ENCODE measurements at places on chromosomes 7 and 10. TPM values are rescaled to one million over a fixed set of nuclear protein-coding genes. Genes with fewer than 3 reads are reported as not detected.

GRCh38 chr7:277228-277627 is 12.7 kb upstream of the FOXL3 start:
- DNase-seq: no peak

- no peak for DNase-seq
Observed at GRCh38 chr10:66983475-66983818, 57.6 kb downstream of the LRRTM3 start.

GRCh38 chr7:5671046-5671445 is 110.4 kb downstream of the RNF216 start:
- DNase-seq: no peak

- no peak for DNase-seq
Observed at GRCh38 chr7:122544463-122544862, 154.5 kb downstream of the RNF133 start.

Gene NUTM2B
- 0.21 TPM for total RNA-seq

Gene PDZD7
- 0.21 TPM for total RNA-seq

DNA sequence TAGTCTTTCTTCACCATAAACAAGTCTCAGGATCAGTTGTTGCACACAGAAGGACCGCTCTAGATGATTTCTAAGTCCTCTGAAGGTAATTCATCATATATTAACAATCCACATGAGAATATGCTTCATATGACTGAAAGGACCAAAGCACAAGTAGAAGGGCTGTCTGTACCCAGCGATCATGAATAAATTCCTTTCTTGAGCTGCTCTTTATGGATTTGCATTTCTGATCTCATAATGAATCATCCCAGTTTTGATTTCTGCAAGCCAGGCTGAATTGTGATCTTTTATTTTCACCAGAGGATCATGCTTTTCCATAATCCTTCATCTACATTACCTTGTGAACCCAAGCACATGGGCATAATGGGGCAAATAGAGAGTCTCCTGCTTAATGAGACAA is 675.6 kb downstream of the MAGI2 start:
- DNase-seq: no peak

GRCh38 chr10:62414359-62414758 is 40.2 kb downstream of the ZNF365 start:
- DNase-seq: no peak

DNA sequence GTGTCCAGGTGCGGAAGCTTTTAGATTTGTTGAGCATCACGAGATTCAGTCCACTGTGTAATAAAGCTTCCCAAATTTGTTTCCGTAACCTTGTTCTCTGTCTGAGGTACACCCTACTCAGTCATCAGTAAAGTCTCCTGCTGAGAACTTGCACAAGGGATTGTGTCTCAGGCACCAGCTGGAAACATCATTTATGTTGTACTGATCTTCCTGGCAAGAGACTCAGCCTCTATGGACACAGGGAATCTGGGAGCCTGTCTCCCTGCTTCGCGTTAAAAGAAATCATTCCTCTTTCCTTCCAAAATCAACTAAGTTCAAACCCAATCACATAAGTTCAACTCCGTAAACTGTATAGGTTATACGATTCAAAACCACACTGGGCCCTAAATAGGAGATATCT is 336.8 kb downstream of the GPR37 start:
- no peak for DNase-seq

DNA sequence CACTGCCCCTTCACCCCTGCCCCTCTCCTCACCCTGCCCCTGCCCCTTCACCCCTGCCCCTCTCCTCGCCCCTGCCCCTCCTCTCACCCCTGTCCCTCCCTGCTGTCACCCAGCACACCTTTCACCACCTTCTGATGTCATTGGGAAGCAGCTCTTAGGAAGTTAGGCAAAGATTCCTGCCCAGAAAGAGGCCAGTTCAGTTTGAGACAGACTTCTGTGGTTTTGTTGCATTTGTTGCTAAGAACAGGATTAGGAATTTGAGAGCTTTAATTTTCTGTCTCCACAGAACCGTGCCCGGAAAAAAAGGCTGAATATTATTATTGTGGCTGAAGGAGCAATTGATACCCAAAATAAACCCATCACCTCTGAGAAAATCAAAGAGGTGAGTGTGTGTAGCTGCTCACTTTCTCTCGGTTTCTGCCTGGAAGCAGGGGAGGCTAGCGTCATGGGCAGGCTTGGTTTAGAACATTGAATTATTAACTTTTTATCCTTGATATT is 39.6 kb downstream of the PFKP start:
- no peak for DNase-seq

- no peak for DNase-seq
Observed at GRCh38 chr10:102393411-102394078, 2.0 kb upstream of the NFKB2 start.

DNA sequence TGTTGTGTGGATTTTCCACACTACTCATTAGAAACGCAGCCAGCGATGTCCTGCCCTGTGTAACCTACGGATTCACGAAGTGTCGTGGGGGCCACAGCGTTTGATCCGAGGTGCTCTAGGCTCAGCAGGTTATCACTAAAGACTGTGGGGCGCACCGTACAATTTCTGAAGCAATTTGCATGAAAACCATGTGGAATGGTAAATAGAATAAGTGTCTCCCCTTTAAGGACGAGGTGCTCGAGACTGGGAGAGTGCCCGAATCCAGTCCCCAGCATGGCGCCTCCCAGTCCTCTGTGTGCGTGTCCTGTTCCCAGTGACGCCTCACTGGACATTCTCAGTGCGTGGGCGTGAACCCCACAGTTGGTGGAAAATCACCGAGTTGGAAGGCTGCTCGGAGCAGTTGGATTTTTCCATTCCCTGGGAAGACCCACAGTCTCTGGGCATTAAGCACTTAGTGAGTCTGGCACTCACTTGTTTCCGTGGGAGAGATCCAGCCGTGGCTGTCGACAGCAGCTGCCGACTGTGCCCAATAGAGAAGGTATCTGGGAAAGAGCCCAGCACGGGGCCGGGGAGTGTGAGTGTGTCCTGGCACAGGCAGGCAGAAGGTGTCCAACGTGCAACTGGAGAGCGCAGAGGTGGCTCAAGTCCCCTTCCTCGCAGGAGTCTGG is 37.0 kb downstream of the PFKP start:
- no peak for DNase-seq

DNA sequence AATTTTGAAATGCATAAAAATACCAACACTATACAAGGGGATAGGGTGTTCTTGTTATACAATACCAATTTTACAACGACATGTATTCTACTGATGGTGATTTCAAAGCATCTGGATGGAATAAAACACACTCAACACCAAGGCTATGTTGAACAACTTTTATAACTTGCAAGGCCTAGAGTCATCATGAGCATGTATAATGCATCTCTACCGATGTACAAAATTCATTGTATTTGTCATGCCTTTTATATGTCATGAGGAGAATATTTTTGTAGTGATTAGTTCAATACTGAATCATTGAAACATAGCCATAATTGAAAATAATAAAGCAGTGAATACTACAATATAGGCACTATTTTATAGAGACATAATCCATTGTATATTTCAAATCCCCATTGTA is 160.2 kb downstream of the ETV1 start:
- no peak for DNase-seq

Gene LIPM
- not detected for total RNA-seq

- DNase-seq: no peak
Observed at GRCh38 chr10:30759423-30759822, 129.9 kb upstream of the LYZL2 start.

DNA sequence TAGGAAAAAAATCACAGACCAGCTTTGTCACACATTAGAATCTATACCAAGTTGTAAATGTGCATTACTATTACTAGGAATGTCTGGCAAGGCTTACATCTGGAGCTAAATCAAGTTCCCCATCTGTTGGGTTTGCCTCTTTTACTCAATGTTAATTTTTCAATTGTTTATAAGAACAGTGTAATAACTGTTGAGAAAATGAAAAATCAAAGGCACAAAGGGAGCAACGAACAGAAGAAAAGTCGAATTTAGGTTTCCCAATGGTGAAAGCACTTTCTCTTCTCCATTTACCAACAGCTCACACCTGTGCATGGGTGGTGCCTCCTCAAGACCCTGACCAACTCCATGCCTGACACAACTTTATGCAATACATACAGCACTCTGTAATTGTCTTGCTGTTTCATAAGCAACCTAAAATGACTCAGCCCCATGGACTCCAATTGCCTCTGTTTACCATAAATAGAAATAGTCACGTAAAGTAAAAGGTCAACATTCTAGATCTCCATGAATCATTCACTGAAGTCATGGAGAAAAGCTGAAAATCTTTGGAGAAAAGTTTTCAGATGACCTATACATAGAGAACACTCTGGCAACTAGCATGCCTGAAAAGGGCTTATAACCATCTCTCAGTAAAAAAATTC is 95.5 kb upstream of the KCNIP2 start:
- no peak for DNase-seq

Gene DLG5
- 30.3 TPM for total RNA-seq

Gene DNAJB9
- 23.7 TPM for total RNA-seq

Gene PALD1
- 10.2 TPM for total RNA-seq

Gene ANK3
- total RNA-seq: 86.9 TPM

Gene FGFBP3
- 1.5 TPM for total RNA-seq

DNA sequence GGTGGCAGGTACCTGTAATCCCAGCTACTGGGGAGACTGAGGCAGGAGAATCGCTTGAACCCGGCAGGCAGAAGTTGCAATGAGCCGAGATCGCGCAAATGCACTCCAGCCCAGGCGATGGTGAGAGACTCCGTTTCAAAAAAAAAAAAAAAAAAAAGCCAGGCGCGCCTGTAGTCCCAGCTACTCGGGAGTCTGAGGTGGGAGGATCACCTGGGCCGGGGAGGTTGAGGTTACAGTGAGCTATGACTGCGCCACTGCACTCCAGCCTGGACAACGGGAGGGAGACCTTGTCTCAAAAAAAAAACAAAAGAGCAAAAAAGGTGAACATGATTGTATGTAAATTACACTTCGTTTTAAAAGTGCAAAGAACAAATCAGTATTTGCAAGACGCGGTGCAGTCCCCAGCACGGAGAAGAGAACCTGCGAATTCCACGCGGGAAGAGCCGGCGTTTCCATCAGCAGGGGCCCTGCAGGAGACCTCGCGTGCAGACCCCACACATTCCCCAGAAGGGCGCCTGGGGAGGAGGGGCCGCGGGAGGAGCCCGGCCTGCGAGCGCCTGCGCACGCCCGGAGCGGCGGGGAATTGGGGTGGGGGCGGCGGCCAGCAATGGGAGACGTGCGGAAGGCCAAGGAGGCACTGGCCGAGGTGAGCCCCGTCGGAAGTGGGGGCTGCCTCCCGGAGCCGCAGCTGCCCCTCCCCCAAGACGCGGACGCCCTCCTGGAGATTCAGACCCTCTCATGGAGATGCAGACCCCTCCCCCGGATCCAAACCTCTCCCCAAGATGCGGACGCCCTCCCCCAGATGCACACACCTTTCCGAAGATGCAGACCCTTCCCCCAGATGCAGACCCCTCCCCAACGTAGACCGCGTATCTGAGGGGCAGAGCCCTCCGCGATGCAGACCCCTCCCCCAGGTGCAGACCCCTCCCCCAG is 16.7 kb upstream of the SUN1 start:
- no peak for DNase-seq

DNA sequence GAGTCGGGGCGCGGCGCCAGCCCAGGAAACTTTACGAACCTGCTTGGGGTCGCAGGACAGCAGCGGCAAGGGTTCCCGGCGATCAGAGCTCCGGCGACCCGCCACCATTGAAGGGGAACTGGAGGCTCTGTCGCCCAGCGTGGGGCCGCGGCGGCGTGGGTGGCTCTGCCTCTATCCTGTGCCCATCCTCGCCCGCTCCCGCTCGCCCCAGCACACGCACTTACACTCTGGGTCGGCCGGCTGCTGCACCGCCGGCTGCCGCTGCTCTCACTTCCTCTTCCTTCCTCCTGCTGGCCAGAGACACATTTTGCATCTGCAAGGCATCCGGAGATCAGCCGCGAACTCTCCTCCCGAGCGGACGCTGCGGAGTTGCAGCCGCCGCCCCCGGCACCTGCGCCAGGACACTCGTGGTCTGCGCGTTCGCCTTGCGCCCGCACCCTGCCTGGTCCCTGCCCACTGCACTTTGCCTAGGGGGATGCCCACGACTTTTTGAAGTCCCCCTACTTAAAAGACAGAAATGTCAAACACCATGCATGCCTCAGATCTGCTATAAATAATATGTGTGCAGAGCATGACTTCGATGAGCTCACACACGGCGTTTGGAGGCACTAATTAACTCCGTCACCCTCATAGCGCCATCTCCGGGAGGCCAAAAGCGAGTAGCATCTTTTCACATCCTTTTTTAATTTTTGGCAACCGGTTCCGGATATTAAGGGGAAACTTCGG is at the start of gene ELMO1:
Gene ELMO1, minus strand, starts transcription at position 229 of the 726 bp plus-strand sequence. CDS start 106,174 bp downstream, outside the sequence.
- peak; percentile 51 for DNase-seq

GRCh38 chr10:2938869-2939268 is 128.5 kb upstream of the PFKP start:
- DNase-seq: no peak

Gene C7orf57
- 0.21 TPM for total RNA-seq

DNA sequence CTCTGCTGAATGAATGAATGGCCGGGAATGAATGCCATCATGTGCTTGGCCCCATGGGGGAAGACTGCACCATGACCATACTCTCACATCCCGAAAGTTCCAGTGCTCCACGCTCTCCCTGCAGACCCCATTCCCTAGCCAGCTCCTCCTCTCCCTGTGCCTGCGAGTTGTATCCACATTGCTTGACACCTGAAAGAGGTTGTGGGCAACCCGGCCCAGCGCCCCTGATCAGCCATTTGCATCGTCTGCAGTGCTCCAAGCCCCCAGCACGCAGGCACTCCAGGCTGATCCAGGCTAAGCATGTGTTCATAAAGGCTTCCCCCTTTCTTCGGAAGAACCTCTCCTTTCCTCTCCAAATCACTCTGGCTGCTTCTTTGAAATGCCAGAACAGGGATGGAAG is 354.4 kb upstream of the MKI67 start:
- no peak for DNase-seq

DNA sequence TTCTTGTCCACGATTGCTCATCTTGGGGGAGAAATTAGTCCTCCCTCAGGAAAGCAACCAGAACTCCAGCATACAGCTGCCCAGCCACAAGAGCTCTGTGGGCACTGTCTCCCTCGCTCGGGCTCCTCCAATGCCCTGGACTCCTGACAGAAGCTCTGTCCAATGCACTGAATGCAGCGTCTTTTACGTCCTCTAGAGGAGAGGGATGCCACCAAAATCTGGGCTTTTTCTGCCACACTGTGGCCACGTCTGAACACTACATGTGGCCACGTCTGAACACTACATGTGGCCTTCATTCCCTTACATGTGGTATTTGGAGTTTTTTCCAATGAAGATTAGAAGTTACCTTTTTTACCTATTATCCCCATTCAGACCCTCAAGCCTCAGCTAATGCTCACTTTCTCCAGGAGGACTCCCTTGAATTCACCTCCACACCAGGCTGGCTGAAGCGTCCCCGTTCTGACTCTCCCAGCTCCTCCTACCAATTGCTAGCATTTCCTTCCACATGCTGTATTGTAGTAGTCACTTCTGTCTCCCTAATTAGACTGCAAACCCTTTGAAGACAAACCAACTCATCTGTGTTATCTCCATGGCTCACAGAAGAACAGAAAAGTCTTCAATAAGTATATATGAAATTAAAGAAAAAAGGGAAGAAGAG is 134.3 kb upstream of the PDE1C start:
- peak; percentile 53 for DNase-seq

GRCh38 chr10:76113952-76114351 is 682.5 kb downstream of the LRMDA start:
- DNase-seq: no peak
